CD14-positive monocyte (primary cell): ENCODE measurements at places on chromosomes 4 and X.
A peak's percentile ranks its signal among the peaks of the same experiment; 100 is the strongest.

- peak; percentile 72 for DNase-seq
Measured at GRCh38 chrX:153333821-153334653, at the start of gene ZNF275. Gene ZNF275, plus strand, starts transcription at chrX:153334153. Its CDS starts 2,527 bp downstream, at chrX:153336680.

GRCh38 chrX:41542135-41542534, 95.0 kb downstream of the NYX start:
- DNase-seq, result no peak

- DNase-seq, result peak; percentile 35
Measured at GRCh38 chr4:121072224-121073003, at the start of gene NDNF. Gene NDNF, minus strand, starts transcription at chr4:121072535. Its CDS starts 26,698 bp downstream, at chr4:121045837.

- DNase-seq, result peak; percentile 74
Measured at GRCh38 chr4:13601048-13601447, 26.5 kb downstream of the BOD1L1 start.
